ENCODE measurements at places on chromosomes 2 and 18. TPM values are rescaled to one million over a fixed set of nuclear protein-coding genes. Genes with fewer than 3 reads are reported as not detected.

GRCh38 chr2:73736378-73736777 lies 767 bp downstream of the TPRKB start:
- peaks cover 26% of the 10 kb centered on the region for H3K36me3 ChIP-seq
- H3K27me3 ChIP-seq = peaks cover 41% of the 10 kb centered on the region
- H3K4me1 ChIP-seq = peaks cover 6% of the 10 kb centered on the region
- peak overlapping the region; percentile 99 for H3K4me3 ChIP-seq

DNA sequence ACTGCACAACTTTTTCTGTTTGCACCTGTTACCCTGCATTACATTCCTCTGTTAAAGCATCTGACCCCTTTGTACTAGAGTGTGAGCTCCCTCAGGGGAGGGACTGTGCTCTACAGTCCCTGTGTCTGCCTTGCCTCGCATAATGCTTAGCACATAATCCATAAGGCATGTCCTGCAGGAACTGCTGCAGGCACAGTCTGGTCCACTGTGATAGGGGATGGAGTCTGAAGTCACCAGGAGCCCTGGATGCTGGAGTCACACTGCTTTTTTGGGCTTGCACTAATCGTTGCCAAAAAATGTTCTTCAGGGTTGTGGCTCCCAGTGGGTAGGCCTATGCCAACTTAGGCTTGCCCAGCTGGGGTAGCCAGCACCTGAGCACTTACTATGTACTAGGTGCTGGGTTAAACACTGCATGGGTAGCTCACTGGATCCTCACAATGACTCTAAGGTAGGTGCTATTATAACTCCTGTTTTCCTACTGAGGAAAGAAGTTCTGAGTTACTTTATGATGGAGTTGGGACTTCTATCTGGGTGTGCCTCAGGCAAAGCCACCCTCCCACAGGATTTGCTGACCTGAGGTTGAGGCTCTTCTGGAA lies 33.3 kb downstream of the COPS7B start:
- no peak for DNase-seq
- no peak overlapping the region for H3K27ac ChIP-seq
- no peak overlapping the region for H3K4me3 ChIP-seq
- no peaks in the 10 kb centered on the region for H3K4me1 ChIP-seq
- peaks cover 13% of the 10 kb centered on the region for H3K36me3 ChIP-seq

- no peak for DNase-seq
- peak overlapping the region; percentile 94 for H3K4me3 ChIP-seq
- H3K27ac ChIP-seq = no peak overlapping the region
- H3K27me3 ChIP-seq = no peaks in the 10 kb centered on the region
Measured at GRCh38 chr2:190882856-190883582, 2.4 kb downstream of the GLS start.

GRCh38 chr2:202064171-202064880 lies 8.7 kb upstream of the KIAA2012 start:
- no peak overlapping the region for H3K27ac ChIP-seq
- peaks cover 18% of the 10 kb centered on the region for H3K4me1 ChIP-seq
- H3K27me3 ChIP-seq = no peaks in the 10 kb centered on the region
- H3K4me3 ChIP-seq = no peak overlapping the region
- DNase-seq = no peak
- H3K36me3 ChIP-seq = no peaks in the 10 kb centered on the region

DNA sequence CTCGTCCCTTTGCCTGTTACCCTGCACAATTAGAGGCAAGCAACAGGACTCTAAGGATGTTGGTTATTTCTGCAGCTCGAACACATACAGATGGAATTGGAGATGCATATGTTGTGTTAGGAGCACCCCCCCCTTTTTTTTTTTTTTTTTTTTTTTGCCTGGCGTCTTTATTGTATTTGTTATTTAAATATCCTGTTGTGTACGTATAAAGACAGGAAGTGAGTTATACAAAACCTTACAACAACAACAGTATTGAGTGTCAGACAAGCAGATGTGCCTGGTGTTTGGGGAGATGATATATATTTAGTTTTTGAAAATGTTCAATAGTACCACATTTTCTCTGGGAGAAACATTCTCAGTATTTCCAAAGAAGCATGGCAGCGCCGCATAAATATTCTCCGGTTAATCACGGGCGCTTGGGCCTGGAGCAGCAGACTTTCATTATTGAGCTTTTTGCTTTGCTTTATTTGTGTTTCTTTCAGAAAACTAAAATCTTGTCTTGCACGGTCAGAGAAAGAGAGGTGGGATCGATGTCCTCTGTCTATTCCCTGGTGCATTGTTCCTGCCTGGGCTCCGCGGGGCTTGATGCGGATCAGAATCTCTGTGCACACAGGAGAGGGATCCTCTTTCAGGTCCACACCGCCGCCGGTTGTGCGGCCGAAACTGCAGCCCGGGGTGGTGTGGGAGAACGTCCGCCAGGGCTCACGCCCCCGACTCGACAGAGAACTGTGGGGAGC lies 23.2 kb upstream of the ZNF516 start:
- peaks cover 52% of the 10 kb centered on the region for H3K4me1 ChIP-seq
- H3K27ac ChIP-seq = peak overlapping the region; percentile 90
- no peaks in the 10 kb centered on the region for H3K27me3 ChIP-seq
- peak; percentile 74 for DNase-seq
- no peaks in the 10 kb centered on the region for H3K36me3 ChIP-seq

- peaks cover 49% of the 10 kb centered on the region for H3K4me1 ChIP-seq
- peak; percentile 67 for DNase-seq
- H3K27ac ChIP-seq = no peak overlapping the region
- peaks cover 35% of the 10 kb centered on the region for H3K36me3 ChIP-seq
- H3K27me3 ChIP-seq = peaks cover 20% of the 10 kb centered on the region
Measured at GRCh38 chr18:12308386-12309100, 502 bp downstream of the TUBB6 start.

DNA sequence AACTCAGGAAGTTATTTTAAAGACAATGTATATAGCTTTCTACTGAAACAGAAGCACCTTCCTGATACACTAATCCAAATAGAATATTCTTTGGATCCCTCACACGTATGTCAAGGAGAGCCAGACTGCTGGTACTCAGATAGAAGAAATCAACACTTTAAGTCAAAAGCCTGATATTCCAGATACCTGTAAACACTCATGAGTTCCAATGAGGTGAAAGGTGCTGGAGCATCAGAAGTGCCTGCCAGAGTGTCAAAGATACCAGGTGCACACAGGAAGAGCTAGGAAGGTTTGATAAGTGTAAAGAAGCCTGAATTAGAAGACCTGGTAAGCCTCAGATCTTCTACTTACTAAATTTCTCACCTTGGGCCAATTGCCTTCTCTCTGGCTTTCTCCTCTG lies 226.3 kb upstream of the SP5 start:
- no peak overlapping the region for H3K4me3 ChIP-seq
- no peak for DNase-seq
- no peak overlapping the region for H3K27ac ChIP-seq
- H3K27me3 ChIP-seq = peaks cover 8% of the 10 kb centered on the region

DNA sequence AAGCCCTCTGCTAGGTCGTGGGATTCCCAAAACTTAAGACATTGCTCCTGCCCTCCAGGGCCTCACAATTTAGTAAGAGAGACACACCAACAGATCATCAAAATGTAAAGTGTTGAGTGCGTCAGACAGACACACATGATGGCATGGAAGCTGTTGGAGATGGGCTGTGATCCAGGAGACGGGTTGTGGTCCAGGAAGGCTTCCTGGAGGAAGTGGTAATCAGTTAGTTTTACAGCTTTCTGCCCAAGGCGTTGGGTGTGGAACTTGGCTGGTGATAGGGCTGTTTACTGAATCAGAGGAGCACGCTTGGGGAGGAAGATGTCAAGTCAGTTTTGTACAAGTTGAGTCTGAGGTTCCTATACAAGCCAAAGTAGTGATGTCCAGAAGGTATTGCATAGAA lies 24.0 kb upstream of the GLI2 start:
- H3K4me3 ChIP-seq = no peak overlapping the region
- H3K27me3 ChIP-seq = peaks cover 68% of the 10 kb centered on the region
- no peaks in the 10 kb centered on the region for H3K36me3 ChIP-seq
- peaks cover 73% of the 10 kb centered on the region for H3K4me1 ChIP-seq
- H3K27ac ChIP-seq = no peak overlapping the region

GRCh38 chr2:195929531-195929930 lies 139.1 kb downstream of the DNAH7 start:
- H3K27ac ChIP-seq = no peak overlapping the region
- H3K27me3 ChIP-seq = no peaks in the 10 kb centered on the region
- DNase-seq = no peak
- no peaks in the 10 kb centered on the region for H3K4me1 ChIP-seq

- no peaks in the 10 kb centered on the region for H3K27me3 ChIP-seq
- H3K36me3 ChIP-seq = no peaks in the 10 kb centered on the region
- DNase-seq = no peak
- H3K4me3 ChIP-seq = no peak overlapping the region
Measured at GRCh38 chr18:66729442-66730239, 125.8 kb upstream of the CDH19 start.

GRCh38 chr2:232369126-232369951 lies 9.2 kb upstream of the ALPP start:
- H3K4me3 ChIP-seq = no peak overlapping the region
- no peaks in the 10 kb centered on the region for H3K36me3 ChIP-seq
- no peak overlapping the region for H3K27ac ChIP-seq
- H3K27me3 ChIP-seq = peaks cover 3% of the 10 kb centered on the region
- DNase-seq = peak; percentile 6

- no peaks in the 10 kb centered on the region for H3K36me3 ChIP-seq
- no peak overlapping the region for H3K4me3 ChIP-seq
- peaks cover 22% of the 10 kb centered on the region for H3K4me1 ChIP-seq
- no peak overlapping the region for H3K27ac ChIP-seq
Measured at GRCh38 chr2:133607679-133608078, 39.4 kb upstream of the NCKAP5 start.

GRCh38 chr2:64423303-64423702 lies 30.7 kb upstream of the LGALSL start:
- no peaks in the 10 kb centered on the region for H3K4me1 ChIP-seq
- no peak overlapping the region for H3K27ac ChIP-seq

DNA sequence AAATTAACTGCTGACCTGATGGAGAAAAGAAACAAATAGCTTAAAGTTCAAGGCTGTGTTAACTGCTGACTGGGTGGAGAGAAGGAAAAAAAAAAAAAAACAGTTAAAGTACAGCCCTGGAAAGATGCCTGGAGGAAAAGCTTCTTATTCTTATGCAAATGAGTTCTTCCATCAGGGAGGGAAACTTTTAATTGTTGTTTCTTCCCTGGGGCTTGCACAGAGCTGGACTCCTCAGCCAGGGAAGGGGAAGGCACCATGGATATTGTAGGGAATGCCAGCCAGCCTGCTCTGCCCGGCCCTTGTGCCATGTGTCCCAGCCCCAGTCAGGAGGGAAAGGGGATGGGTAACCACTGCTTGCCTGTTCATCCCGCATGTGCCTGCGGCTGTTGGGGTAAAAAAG lies 833.1 kb upstream of the CRIM1 start:
- H3K4me3 ChIP-seq = no peak overlapping the region
- peaks cover 32% of the 10 kb centered on the region for H3K4me1 ChIP-seq
- H3K27me3 ChIP-seq = no peaks in the 10 kb centered on the region
- peak; percentile 13 for DNase-seq
- no peak overlapping the region for H3K27ac ChIP-seq

GRCh38 chr2:207417301-207417718 lies 112.5 kb upstream of the CREB1 start:
- no peaks in the 10 kb centered on the region for H3K36me3 ChIP-seq
- no peak overlapping the region for H3K4me3 ChIP-seq
- H3K4me1 ChIP-seq = peaks cover 46% of the 10 kb centered on the region
- DNase-seq = no peak
- no peaks in the 10 kb centered on the region for H3K27me3 ChIP-seq
- H3K27ac ChIP-seq = no peak overlapping the region

DNA sequence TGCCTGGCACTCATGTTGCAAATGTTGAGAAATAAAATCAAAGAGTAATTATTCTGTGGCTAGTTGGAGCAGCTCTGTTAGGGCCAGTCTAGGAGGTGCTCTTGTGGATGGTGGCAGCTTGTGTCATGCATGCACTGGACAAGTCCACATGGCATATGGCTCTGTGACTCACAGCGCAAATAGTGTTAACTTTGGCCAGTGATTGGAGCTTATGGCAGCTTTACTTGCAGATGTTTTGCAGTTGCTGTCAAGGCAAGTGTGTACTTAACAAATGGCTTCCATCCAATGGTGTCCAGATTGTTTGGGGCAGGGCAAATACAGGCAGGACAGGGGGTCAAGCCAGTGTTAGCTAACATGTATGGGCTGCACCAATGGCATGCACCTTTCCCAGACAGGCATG lies 26.1 kb upstream of the TMX3 start:
- no peaks in the 10 kb centered on the region for H3K27me3 ChIP-seq
- no peaks in the 10 kb centered on the region for H3K36me3 ChIP-seq
- no peaks in the 10 kb centered on the region for H3K4me1 ChIP-seq

DNA sequence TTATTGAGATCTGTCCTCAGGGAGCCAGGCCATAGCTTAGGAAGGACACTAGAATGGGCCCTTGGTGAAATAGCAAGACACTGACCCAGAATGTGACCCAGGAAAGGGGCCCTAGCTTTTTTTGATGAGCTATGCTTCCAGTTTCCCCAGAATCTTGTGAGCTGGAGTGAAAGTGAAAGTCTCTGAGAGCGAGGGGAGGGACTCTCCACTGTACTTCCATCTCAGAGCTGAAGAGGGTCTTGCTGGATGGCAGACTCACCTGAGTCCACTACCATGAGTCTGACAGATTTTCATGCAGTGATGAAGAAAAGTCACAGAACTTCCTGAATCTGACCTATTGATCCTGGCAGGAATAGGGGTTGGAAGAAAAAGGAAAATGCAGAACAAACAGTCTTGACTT lies 3.1 kb downstream of the ARHGAP25 start:
- DNase-seq = no peak
- H3K4me1 ChIP-seq = peaks cover 8% of the 10 kb centered on the region
- no peaks in the 10 kb centered on the region for H3K27me3 ChIP-seq

GRCh38 chr2:227207573-227207972 lies 43.1 kb downstream of the COL4A3 start:
- peaks cover 56% of the 10 kb centered on the region for H3K27me3 ChIP-seq
- H3K27ac ChIP-seq = no peak overlapping the region
- peaks cover 30% of the 10 kb centered on the region for H3K4me1 ChIP-seq
- H3K36me3 ChIP-seq = no peaks in the 10 kb centered on the region

ZNF512 gene
- 31.1 TPM for total RNA-seq

SS18 gene
- 73.0 TPM for total RNA-seq

TMEM185B gene
- total RNA-seq = 9.9 TPM

SIX3 gene
- total RNA-seq = 6.6 TPM

REG3G gene
- total RNA-seq = 0.30 TPM

ANKRD30B gene
- total RNA-seq = not detected

NCK2 gene
- 63.7 TPM for total RNA-seq

MITD1 gene
- 33.1 TPM for total RNA-seq

SCN3A gene
- not detected for total RNA-seq

KCNIP3 gene
- 2.1 TPM for total RNA-seq
